Heart left ventricle (tissue), 16 donors: ENCODE measurements at places on chromosomes 6 and 20. TPM values are rescaled to one million over a fixed set of nuclear protein-coding genes. Genes with fewer than 3 reads are reported as not detected.

Gene PTPRK
- 27.8 TPM for total RNA-seq

Gene RBL1
- 6.7 TPM for total RNA-seq

GRCh38 chr20:18224968-18225568 is 63.3 kb upstream of the ZNF133 start:
- DNase-seq = peak; percentile 52

Gene PRDM1
- total RNA-seq = 1.7 TPM

DNA sequence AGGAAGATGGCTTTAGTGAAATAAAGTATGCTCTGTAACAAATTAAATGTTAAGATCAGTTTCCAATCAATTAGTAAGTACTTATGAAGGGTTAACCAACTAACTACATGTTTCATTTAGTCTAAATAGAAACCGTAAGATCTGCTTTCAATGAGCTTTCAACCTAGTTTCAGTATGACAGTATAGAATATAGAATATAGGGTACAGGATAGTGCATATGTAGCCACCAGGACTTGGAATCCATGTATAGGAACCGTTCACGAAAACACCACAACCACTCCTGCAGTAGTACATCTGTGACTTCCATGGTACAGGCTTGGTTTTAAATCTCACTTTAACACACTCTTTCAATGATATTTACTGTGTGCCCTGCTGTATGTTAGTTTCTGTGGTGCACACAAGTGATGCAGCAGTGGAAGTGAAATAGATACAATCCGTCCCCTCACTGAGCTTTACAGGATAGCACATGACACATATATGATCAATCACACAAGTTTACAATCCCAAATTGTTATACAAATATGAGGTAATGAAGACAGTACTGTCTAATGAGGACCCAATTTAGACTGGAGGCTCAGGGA is 479.7 kb upstream of the MARCKS start:
- DNase-seq = no peak

DNA sequence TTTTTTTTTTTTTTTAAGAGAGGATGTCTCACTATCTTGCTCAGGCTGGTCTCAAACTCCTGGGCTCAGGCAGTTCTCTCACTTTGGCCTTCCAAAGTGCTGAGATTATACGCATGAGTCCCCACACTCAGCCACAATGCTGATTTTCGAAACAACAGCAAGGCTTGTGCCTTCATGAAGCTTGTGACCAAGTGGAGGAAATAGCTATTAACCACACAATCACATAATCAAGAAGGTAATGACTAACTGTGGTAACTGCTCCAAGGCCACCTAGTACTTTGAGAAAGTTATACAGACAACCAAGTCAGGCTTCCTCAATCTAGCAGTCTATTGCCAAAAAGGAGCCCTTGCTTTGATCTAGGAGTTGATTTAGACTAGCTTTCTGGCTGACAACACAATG is 46.3 kb downstream of the SOD2 start:
- DNase-seq = no peak

DNA sequence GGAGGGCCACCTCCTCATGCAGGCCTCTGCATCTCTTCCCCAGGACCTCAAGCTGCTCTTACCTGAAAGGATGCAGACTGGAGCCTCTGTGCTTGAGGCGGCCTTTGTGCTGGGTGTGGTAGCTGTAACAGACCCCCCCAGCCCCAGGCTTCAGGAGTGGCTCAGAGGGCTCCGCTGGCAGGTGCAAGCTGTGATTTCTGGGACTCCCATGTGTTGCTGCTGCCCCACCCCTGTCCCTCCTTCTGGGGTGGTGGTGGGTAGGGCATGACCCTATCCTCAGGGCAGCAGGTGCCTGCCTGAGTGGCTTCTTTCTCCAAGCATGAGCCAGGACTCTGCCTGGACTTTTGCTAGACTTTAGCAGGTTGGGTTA is 121.2 kb downstream of the SULF2 start:
- no peak for DNase-seq

GRCh38 chr6:167855825-167856425 is 29.2 kb downstream of the AFDN start:
- no peak for DNase-seq

GRCh38 chr6:139909992-139910391 is 535.5 kb upstream of the CITED2 start:
- no peak for DNase-seq

Gene NUS1
- 20.1 TPM for total RNA-seq

Gene TTLL9
- total RNA-seq = not detected

DNA sequence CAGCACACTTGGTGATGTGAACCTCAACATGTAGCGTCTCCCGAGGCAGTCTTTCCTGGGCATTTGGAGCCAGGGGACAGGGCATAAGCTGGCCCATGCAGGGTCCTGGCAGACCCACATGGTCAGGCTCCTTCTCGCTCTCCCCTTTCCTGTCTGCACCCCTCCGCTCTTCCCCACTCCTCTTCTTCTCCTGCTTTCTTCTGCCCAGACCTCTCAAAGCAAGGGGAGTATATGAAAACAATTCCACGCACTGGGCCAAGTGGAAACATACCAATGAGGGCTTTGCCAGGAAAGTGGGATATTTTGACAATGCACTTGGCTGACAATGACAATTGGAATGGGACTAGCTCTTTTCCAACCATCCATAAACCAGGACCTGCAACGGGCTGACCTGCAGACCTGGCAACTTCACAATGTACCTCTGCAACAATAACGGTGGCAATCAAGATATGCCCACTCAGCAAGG is 58.9 kb upstream of the TRAF3IP2 start:
- DNase-seq = no peak

- no peak for DNase-seq
Measured at GRCh38 chr20:22771706-22772105, 187.3 kb upstream of the FOXA2 start.

- DNase-seq = no peak
Measured at GRCh38 chr20:31698243-31698802, 24.3 kb downstream of the BCL2L1 start.

Gene MYT1
- total RNA-seq = 0.07 TPM

Gene CD93
- 45.7 TPM for total RNA-seq
